RKO (cell line): ENCODE measurements at places on chromosomes 5 and 9.

- DNase-seq, result no peak
These were observed 28.4 kb downstream of the ZDHHC11B start for GRCh38 chr5:756171-756570.

DNA sequence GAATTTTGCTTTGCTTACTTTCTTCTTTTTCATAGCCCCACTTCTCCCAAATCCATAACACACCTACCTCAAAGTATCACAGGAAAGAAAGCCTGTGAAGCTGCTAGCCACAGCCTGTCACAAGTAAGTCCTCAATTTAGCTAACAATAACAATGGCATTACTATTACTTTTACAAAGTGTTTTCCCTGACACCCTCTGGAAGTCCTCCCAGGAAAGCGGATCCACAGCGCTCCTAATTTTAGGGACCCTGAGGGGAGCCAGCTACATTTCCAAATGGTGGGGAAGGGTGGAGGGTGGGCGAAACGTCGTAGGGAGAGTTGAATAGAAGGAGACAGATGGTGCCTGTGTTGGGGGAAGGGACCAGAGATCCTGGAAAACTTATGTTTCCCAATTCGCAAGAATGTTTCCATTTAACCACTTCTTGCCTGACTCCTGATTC, 523 bp upstream of the WWC1 start:
- DNase-seq, result no peak

DNA sequence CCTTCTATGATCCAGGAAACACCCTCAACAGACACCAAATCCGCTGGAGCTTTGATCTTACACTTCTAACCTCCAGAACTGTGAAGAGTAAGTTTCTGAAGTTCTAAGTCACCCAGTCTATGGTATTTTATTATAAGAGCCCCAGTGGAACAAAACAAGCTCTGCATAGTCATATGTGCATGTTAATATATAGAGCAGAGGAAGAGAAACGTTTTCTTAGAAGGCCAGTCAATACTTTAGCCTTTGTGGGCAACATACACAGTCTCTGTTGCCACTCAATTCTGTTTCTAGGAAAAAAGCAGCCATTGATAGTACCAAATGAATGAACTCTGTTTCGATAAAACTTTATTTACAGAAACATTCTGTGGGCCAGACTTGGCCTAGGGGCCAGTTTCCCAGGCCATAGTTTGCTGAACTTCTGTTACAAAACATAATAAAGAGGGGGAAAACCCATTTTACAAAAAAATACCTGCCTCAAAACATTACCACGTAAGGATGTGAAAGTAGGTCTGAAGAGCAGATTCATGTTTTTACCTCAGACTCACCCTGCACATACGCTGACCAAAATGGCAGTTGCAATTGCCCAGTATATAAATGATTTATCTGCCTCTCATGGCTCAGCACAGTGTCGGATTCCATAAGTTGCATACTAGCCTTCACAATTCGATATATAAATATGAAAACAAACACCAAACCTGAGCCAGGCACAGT, 350.5 kb downstream of the SLIT3 start:
- no peak for DNase-seq

DNA sequence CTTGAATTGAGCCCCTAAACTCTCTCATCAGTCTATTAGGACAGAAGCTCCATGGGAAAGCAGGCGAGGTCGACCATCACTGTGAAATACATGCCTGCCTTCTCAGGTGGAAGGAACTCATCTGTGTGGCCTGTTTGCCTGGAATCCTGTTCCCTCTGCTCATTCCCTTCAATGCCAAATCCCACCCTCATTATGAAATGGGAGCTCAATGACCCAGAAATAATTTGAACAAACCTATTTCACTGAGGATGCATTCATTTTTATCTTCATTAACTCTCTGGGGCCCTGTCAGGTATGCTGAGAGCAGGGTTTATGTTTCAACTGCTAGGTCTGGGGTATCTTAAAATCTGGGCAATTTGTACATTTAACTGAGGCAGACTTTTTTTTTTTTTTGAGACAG, 142.2 kb downstream of the MED27 start:
- no peak for DNase-seq

DNA sequence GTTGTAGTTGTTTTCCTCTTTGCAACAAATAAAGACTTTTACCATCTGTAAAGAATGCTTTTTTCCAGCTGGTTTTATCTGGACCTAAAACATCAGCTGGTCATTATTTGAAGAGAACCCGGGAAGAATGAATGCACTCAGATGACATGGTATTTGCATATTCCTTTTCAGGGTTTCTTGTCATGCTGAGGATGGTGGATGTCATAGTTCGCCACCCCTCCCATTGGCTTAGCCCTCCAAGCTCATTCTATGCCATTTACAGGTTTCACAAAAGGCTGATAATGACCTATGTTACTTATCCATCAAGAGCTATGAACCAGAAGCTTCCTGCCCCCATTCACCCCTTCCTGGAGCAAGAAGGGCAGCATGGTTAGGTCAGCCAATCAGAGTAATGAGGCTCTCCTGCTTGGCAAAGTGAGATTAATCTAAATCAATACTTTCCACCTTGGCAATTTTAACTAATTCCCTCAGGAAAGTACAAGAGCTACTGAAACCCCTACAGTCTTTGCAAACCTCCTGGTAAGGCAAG, 440.5 kb upstream of the TLE4 start:
- no peak for DNase-seq
